ENCODE measurements at places on chromosomes 6 and 20.

- DNase-seq, result no peak
Measured at GRCh38 chr20:6863355-6863754, 95.9 kb downstream of the BMP2 start.

GRCh38 chr6:126524811-126525326 lies 185.0 kb downstream of the CENPW start:
- no peak for DNase-seq

DNA sequence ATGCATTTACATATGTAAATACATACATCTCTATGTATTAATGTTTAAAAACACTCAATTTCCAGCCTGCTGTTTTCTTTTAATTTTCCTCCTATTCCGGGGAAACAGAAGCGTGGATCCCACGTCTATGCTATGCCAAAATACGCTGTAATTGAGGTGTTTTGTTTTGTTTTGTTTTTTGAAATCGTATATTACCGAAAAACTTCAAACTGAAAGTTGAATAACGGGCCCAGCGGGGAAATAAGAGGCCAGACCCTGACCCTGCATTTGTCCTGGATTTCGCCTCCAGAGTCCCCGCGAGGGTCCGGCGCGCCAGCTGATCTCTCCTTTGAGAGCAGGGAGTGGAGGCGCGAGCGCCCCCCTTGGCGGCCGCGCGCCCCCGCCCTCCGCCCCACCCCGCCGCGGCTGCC lies 355 bp upstream of the BMP2 start:
- no peak for DNase-seq

GRCh38 chr20:50302341-50303057 lies 111.9 kb downstream of the CEBPB start:
- no peak for DNase-seq

DNA sequence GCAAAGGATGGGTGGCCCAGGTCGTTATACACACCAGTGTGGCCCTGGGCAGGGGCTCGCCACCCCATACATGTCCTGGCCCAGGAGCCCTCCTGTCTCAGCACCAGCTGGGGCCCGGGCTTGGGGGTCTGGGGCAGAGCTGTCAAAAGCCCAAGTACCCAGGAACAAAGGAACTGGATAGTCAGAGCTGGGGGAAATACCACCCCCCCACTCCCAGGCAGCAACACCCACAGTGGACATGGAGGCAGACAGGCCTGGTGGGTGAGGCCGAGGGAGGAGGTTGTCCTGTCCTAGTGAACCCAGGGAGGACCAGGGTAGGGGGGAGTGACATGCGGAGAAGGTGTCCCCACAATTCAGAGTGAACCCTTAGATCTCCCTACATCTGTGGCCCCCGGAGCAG lies 406.5 kb downstream of the CDH4 start:
- no peak for DNase-seq

GRCh38 chr6:11950109-11950508 lies 62.0 kb upstream of the HIVEP1 start:
- no peak for DNase-seq

- no peak for DNase-seq
Measured at GRCh38 chr6:54805077-54805476, 41.5 kb upstream of the FAM83B start.

DNA sequence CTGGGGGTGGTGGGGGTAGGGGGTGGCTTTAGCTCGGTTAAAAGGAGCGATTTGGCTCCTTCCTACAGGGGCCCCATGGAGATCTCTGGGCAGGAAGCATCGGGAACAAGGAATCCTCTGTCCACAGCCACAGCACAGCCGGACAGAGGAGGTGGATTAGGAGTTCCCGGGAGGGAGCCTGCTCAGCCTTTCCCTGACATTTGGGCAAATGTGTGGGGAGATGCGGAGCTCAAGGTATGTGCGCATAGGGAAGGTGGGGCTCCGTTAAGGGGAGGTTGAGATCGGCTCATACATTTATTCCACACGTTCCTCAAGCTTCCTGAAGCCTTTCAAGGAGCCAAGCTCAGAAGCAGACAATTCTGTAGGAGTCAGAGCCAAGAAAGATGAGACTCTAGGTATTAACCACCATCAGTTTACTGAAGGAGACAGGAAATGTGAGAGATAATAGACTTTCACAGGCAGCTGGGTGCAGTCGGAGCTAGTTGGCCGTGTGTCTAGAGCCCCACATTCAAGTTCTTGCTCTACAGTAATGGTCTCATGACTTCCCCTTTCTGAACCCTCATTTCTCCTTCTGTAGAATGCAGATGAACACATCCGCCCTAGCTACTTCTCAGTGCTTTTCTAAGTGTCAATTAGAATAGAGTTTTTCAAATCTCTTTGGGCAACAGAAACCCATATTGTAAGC lies 40.8 kb upstream of the EPB41L1 start:
- no peak for DNase-seq

- peak; percentile 87 for DNase-seq
Measured at GRCh38 chr6:166466178-166467122, 83.7 kb upstream of the MPC1 start.

DNA sequence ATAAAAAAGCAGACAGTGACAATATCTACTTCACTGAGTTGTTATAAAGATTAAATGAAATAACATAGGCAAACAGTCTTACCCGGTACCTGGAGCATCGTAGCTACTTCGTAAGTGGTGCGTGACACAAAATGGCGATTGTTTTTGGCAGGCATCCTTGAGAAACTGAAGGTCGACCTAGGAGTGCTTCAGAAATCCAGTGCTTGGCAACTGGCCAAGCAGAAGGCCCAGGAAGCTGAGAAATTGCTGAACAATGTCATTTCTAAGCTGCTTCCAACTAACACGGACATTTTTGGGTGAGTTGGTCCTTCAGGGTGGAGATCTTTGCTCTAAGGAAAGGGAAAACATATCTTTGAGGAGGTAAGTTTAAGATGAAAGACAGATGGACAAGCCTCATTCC lies 4.8 kb downstream of the BPIFA2 start:
- DNase-seq, result no peak

DNA sequence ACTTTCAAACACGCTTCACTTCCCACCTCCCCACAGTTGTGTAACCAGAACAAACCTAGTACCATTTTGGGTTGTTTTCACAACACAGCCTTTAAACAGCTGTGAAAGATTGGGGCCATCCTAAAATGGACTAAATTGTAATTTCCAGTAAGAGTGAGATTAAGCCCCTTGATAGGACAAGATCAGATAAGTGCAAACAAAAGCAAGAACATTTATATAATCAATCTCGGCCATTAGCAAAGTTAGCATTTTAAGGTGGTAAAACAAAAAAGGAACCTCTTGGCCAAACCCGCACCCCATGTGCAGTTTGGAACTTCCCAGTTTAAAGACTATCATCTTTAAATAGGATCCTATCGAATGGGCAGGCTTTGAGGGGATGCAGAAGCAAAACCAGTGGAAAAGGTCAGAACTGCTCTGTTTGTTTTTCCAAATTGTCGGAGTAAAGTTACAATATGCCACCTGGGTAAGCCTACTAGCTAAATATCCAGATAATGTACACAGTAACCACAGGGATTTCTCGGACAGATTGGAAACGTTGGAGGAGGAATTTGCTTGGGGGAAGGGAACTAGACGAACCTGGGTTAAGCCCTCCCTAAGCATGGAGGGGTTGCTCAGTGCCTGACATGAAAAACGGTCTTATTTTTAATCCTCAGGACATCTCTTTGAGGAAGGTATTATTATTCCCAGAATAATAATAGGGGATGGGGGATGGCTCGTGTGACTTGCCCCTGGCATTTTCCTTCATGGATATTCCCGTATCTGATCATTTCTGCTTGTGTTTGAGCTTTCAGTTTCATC lies 159.8 kb upstream of the SALL4 start:
- no peak for DNase-seq

- DNase-seq, result peak; percentile 14
Measured at GRCh38 chr20:23305098-23305497, 45.5 kb upstream of the NXT1 start.

DNA sequence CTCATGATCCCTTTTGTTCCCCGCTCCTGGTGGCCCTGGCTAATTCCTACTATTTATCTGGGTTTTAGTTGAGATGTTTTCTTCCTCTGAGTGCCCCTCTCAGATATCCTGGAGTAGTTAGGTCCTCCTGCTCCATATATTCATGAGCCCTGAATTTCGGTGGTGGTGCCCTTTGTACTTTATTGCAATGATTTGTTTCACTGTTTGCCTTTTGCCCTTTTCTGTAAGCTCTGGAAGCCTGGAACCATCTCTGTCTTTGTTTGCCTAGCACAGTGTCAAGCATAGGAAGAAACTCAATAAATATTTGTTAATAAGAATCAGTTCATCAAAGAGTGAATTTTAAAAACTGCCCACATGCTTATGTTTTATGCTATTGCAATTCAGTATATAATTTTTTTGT lies 144.9 kb downstream of the DNAH8 start:
- DNase-seq, result no peak

- DNase-seq, result no peak
Measured at GRCh38 chr6:164396071-164397047, 913.0 kb downstream of the C6orf118 start.
